ENCODE measurements at places on chromosomes 6 and 20.
A peak's percentile ranks its signal among the peaks of the same experiment; 100 is the strongest.

DNA sequence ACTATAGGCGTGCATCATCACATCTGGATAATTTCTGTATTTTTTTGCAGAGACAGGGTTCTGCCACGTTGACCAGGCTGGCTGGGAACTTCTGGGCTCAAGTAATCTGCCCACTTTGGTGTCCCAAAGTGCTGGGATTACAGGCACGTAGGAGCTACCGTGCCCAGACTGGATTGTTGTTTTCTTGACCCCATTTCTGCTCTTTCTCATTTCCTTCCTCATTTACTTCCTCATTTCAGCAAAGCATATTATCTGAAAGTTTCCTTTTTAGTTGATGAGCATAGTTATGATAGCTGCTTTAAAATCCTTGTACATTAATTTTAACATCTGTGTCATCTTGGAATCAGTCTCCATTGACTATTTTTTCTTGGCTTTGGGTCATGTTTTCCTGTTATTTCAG, 301.0 kb upstream of the RUNX2 start:
- no peak for DNase-seq

DNA sequence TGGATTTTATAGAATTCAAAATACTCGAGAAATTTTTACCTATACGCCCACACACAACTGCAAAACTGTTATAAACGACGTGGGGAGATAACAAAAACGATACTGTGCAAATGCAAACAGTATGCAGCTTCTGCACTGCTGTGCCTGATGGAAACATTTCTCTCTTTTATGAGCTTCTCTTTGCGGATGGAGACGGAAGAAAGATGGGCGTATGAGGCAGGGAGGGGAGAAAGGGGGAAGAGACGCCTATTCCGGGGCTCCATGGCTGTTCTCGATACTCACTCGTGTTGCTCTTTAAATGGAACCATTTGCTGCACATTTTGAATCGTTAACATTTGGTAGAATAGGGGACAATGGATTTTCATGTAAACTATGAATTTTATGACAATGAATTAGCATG, 69.1 kb upstream of the EXOC2 start:
- DNase-seq = no peak

DNA sequence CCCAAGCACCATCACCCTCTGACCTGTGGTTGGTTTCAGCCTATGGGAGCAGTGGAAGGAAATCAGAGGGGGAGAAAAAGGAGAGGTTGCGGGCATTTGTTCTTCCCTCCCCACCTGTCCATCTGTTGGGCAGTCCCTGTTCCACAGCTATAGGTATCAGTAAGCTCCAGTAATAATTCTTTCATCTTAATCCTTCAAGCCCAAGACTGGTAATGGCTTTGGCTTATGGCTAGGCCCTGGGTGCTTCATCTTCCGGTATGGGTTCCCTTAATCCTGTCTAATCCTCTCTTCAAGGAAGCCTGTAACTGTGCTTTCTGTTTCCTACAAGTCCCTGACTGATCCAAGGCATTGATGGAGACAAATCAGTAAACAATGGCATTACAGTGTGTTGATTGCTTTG, 42.2 kb upstream of the STK35 start:
- no peak for DNase-seq

DNA sequence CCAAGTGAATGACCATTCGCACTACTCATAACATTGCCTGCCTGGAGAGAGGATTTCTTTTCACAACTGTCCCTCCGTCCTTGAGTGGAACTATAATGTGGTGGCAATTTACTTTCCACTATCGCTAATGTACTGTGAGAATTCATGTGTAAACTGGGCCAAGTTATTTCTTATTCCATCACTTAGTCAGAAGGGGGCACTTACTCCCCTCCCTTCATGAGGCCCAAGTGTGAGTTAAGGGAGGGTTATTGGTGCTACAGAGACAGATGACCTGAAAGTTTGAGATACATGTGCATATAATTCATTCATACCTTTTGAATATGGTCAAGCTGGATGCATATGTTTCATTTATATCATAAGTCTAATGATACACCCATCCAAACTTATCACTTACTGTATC, 65.2 kb upstream of the LOC128125822 start:
- DNase-seq = no peak

DNA sequence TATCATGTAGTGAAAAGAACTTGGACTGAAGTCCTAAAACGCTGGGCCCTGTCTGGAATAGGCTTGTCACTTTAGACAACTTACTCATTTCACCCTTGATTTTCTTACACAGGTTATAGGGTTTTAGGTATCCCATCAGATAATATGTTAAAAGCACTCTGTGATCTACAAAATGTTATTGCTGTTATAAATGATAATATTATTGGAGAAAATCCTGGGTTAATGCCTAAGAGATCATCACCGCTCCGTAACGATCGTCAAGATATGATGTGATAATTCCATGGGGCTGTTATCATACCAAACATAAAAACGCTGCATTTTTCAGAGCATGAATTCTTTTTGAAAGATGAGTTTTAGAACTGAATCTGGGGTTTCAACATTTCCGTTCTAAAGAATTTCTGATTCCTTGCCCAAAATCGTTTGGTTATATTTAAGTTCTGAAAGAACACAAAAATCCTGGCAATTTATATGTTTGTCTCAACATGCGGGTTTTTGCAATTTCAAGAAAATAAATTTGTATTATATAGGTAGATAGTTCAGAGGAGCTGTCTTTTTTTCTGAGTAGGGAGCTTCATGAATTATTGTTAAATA, 154.8 kb downstream of the FOXC1 start:
- no peak for DNase-seq

DNA sequence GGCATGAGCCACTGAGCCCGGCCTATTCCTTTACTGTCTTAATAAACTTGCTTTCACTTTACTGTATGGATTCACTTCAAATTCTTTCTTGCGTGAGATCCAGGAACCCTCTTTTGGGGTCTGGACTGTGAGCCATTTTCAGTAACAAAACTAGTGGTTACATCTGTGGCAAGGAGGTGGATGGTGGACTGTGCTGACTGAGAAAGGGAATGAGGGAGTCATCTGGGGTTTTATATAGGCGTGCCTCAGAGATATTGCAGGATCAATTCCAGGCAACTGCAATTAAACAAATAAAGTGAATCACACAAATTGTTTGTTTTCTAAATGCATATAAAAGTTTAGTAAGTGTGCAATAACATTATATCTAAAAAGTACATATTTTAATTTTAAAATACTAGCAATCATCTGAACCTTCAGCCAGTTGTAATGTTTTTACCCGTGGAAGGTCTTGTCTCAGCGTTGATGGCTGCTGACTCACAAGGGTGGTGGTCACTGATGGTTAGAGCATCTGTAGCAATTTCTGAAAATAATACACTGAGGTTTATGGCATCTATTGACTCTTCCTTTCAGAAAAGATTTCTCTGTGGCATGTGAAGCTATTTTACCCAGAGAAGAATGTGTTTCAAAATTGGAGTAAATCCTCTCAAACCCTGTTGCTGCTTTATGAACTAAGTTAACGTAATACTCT, 111.4 kb upstream of the FKBP1C start:
- DNase-seq = no peak

DNA sequence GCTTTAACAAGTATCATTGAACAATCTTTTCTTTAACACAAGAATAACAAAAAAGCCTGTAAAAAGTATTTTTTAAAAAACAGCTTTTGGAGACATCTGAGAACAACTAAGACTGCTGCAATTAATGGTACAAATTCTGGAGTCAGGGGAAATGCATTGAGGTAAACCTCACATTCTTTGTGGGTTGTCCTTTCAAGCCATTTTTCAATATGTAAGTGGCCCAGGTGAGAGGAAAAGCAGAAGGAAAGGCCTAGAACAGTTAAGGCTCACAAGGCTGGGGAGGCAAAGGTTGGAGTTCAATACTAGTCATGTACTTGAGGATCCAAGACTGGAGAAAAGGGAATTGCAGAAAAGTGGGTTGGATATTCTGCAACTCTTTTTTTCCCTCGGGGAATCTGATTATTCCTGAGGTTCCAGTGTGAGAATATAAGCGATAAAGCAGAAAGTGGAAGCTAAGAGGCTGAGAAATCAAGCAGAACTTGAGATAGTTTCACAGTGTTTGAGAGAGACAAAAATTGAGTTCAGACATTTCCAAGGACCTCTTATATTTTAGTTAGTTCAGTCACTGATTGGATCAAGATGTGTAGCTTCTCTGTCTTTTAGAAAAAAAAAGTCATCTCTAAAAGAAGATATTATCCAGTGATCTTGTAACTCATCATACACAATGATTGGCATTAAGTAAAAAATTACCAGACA, 25.0 kb upstream of the TXLNB start:
- no peak for DNase-seq

GRCh38 chr6:111944541-111944940, 71.3 kb upstream of the FYN start:
- DNase-seq = no peak

DNA sequence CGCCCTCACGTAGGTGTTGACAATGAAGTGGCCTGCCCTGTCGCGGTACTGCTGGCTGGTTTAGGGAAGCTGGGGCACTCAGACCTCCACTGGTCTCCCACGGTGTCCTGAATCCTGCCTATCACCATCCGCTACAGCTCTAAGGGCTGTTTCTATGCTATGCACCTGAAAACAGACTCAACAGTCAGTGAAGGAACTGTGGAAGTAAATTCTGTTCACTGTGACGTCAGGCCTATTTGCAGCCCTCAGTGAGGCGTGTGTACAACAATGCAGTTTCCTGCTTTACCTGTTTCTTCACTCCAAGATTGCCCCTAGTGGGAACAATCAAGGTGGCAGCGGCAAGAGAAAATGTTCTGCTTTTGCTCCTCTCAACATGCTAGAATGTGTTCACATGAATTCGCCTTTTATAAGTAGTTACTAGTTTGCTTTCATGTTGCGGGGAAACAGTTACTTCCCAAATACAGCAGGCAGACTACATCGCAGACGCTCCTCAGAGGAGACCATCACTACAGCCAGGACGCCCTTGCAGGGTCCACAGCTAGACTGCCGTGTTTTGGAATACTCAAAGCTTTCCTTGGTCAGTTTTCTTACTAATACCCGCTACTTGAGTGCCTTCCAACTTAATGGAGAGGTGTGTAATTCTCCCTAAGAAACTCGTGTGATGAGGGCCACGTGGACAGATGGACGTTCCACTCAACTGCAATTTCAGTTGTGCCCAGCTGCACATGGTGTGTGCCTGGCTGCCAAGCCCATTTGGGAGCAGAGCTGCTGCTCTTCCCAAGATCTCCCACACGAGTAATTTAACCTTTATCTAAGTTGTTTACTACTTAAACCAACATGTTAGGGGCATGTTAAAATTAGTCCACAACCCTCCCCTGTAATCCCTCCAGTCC, 25.4 kb downstream of the DIDO1 start:
- peak; percentile 87 for DNase-seq

DNA sequence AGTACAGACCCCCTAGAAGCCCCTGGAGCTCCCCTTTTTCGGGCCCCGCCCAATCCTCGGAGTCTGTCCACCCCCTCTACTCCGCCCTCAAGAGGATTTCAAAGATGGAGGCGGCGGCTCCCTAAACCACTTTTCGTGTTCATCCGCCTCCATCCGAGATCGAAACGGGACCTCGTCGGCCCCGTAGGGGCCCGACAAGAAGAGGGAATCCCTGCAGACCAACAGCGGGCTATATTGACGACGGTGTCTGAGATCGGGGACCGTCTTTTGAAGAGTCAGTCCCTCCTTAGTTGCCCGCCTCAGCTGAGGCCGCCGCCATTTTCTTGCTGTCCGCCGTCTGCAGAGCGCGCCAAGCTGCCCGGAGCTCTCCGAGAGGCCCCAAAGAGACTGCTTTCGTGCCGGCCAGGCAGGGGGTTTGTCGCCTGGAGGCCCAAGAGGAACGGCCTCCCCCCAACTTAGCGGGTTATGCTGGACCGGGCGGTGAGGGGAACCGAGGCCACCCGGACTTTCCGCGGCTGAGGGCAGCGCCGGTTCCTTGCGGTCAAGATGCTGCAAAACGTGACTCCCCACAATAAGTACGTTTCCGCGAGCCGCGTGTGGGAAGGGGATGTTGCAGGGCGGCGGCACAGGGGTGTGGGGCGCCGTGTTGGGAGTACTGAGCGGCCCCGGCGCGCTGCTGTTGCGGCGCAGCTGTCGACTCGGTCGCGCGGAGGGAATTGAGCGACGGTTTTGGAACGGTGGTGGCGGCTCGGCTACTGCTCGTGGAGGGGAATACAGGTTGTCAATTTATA, 4.2 kb downstream of the BRD2 start:
- no peak for DNase-seq

DNA sequence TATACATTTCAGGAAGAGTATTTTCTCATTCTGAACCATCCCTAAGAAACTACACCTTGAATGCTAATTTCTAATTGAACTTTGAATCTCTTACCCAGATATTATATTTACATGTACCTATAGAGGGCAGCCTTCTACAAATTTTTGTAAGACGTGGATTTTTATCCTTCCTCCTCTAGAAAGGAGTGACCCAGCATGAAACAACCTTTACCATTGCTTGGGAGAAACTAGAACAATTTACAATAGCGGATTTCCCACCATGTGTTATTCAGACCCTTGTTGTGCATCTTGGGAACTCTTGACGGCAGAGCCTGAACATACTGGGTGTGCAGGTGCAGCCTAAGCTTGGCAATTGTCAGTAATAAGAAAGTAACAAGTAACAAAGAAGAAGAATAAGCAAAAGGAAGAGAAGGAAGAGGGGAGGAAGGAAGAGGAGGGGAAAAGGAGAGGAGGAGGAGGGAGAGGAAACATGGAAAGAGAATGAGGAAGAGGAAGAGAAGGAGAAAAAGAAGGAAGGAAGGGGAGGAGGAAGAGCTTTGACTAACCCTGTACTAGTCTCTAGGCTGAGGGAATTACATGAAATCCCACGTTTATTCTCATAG, 10.8 kb upstream of the TAAR1 start:
- DNase-seq = peak; percentile 37

DNA sequence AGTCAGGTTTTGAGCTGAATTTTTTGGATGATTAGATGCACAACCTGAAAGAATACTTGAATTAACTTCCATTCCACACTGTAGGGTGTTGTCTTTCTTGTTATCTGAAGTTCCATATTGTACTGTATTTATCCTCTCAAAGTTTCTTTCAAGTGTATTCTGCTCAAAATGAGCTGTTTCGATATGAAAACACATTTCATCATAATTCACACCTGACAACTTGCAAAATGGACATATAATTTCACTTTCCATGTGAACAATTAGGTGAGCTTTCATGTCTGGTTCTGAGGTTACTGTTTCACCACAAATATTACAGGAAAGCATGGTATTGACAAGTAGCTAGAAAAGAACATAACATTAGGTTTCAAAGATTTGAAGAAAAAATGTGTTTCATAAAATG, 1.7 kb downstream of the ZUP1 start:
- DNase-seq = no peak

GRCh38 chr6:19327661-19328060, 509.5 kb upstream of the ID4 start:
- DNase-seq = no peak

DNA sequence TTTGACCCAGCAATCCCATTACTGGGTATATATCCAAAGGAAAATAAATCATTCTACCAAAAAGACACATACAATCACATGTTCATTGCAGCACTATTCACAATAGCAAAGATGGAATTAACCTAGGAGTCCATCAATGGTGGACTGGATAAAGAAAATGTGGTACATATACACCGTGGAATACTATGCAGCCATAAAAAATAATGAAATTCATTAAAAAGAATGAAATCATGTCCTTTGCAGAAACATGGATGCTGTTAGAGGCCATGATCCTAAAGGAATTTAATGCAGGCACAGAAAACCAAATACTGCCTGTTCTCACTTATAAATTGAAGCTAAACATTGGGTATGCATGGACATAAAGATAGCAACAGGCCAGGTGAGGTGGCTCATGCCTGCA, 61.9 kb upstream of the BMP6 start:
- DNase-seq = no peak

Data from HT-29 (cell line).